ENCODE measurements at places on chromosomes 7 and 10. TPM values are rescaled to one million over a fixed set of nuclear protein-coding genes. Genes with fewer than 3 reads are reported as not detected.

The PRKG1 gene
- 0.21 TPM for total RNA-seq

The CXCL12 gene
- total RNA-seq: not detected

The SPDYE6 gene
- not detected for total RNA-seq

The TAC1 gene
- 2.8 TPM for total RNA-seq

The FAM25A gene
- not detected for total RNA-seq

The EVX1 gene
- total RNA-seq: not detected

The OPALIN gene
- not detected for total RNA-seq

GRCh38 chr10:9010093-9010492 lies 955.6 kb downstream of the GATA3 start:
- no peak for DNase-seq

GRCh38 chr7:108455998-108456677 lies at the start of gene NRCAM:
Gene NRCAM, minus strand, starts transcription at chr7:108456436. Its CDS starts 216,372 bp downstream, at chr7:108240064.
- DNase-seq: peak; percentile 64

- peak; percentile 46 for DNase-seq
These were observed 388.9 kb downstream of the TNS3 start for GRCh38 chr7:47192978-47193377.

- no peak for DNase-seq
These were observed 528.3 kb downstream of the PHTF2 start for GRCh38 chr7:78326876-78327275.

- no peak for DNase-seq
These were observed 110.3 kb downstream of the RNF133 start for GRCh38 chr7:122588621-122589020.

- no peak for DNase-seq
These were observed 7.8 kb downstream of the SHH start for GRCh38 chr7:155804431-155804831.

All from Calu3 (cell line).